ENCODE measurements at places on chromosomes 7 and 10.

- peak; percentile 59 for DNase-seq
Observed at GRCh38 chr7:127798023-127798422, 146.0 kb downstream of the SND1 start.

- DNase-seq, result no peak
Observed at GRCh38 chr7:108802650-108803049, 233.0 kb downstream of the DNAJB9 start.

DNA sequence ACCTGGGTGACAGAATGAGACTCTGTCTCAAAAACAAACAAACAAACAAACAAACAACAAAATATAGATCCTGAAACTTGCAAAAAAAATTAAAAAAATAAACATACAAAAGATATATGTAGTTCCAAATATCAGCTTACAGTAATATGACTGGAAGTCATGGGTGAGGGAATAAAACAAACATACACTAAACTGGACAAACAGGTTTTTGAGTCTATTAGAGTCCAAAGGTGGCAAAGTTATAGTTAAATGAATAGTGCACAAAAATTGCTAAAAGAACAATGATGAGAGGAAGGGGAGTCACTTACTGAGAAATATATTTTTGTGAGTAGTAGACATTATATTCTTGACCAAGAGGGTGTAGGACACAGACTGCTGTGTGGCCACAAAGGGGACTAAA lies 16.7 kb upstream of the RSBN1L start:
- DNase-seq, result no peak

GRCh38 chr7:151150388-151150787 lies 17.1 kb downstream of the GBX1 start:
- DNase-seq, result no peak

GRCh38 chr7:133070562-133070961 lies 11.3 kb downstream of the CHCHD3 start:
- DNase-seq, result no peak

DNA sequence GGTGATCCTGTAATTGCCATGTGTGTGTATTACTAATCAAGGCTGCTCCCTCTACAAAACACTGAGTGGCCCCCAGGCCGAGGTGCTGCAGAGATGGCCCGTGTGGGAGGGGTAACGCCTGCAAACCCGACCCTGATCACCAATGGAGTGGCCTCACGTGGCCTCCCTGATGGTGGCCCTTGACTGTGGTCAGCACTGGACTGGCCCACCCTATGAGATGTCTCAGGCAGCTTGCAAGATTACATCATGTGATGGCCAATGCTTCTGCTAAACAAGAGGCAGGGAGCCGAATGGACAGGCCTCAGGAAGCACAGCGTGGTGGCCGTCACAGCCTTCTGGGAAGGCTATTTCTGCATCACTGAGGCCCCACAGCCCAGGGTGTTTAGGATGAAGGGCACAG lies 186.4 kb downstream of the MGMT start:
- DNase-seq, result no peak

GRCh38 chr10:125000366-125001312 lies 58.7 kb downstream of the ZRANB1 start:
- no peak for DNase-seq

DNA sequence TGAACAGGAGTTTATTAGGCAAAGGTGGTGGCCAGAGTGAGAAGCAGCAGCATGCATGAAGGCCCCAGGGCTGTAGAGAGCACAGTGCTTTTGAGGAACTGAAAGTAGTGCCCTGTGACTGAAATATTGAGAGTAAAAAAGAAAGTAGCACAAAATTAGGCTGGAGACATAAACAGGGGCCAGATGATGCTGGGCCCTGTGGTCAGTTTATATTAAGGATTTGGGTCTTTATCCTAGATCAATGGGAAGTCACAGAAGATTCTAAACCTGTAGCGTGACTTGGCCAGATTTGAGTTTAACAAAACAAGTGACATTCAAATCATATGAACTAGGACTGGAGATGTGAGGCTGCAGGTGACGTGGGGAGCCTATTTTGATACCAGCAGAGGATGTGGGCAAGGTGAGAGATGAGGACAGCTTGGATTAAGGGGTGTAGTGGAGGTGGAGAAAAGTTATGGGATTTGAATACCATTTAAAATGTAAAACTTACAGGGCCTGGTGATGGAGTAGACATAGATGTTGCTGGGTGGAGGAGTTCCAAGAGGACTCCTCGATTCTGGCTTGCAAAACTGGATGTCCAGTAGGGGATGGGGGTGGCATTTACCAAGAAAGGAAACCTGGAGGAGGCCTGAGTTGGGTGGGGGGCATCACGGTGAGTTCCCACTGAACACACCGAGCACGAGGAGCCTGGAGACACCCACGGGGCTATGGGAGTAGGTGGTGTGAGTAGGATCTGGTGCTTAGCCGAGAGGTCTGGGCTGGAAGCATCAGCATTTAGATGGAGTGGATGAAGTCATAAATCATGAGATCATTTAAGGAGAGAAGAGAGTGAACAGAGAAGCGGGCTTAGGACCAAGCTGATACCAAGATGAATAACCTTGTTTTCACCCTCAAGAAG lies 52.8 kb downstream of the HHEX start:
- peak; percentile 85 for DNase-seq

DNA sequence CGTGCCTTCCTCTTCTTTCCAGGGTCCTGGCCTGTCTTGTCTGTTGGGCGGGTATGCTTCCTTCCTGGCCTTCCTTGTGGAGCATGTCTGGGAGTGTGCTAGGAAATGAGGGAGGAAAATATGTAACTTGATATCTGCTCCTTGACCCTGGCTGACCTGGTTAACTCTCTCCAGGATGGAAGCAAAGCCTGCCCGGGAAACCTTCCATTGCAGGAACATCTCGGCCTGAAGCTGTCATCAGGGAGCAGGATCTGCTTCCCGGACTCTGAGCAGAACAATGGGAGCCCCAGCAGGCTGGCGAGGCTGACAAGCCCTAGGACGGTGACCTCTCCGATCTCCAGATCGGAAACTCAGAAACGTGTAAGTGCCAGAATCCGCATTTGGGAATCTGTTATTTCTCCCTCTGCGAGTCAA lies 340.3 kb downstream of the FRMD4A start:
- DNase-seq, result no peak

DNA sequence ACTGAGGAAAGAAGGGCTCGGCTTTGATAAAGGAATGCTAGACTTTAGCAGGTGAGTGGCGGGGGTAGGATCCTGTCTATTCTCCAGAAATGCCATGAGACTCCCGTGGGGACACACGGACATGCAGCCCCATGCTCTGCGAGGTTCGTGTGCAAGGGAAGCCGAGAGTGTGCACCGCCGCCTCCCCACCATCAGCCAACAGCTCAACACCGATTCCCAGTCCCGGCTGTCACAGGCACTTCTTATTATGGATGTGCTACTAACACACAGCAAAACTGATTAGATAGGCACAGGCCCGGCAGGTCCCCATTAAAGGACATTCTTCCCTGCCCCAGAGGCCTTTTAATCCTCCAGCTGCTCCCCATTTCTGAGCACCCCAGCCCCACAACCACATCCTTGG lies 154.4 kb downstream of the PRKAG2 start:
- no peak for DNase-seq

- DNase-seq, result no peak
Observed at GRCh38 chr10:123703195-123703790, 37.1 kb downstream of the GPR26 start.

DNA sequence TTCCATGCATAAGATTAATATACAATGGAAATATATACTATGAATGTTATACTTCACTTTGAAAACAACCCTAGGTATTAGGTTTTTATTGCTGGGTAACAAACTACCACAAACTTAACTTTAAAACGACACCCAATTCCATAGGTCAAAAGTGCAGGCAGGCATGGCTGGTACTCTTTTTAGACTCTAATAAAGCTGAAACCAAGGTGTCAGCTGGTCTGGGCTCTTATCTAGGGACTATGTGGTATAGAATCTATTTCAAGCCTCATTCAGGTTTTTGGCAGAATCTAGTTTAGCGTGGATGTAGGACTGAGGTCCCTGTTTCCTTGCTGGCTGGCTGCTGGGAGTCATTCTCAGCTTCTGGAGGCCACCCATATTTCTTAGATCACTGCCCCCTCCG lies 65.0 kb upstream of the TMEM168 start:
- DNase-seq, result no peak

GRCh38 chr10:15262036-15262713 lies 93.7 kb upstream of the NMT2 start:
- no peak for DNase-seq

DNA sequence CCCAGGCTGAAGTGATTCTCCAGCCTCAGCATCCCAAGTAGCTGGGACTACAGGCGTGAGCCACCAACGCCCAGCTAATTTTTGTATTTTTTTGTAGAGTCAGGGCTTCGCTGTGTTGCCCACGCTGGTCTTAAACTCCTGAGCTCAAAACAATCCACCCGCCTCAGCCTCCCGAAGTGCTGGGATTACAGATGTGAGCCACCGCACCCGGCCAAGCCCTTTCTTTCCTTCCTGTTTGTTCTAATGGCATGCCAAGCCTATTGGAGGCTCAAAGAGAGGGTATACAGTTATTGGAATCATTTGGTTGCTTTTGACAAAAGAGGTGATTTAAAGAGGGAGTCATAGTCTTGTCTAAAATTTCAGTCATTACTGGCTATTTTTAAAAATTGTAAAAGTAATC lies 46.0 kb upstream of the TRIM8 start:
- DNase-seq, result no peak

DNA sequence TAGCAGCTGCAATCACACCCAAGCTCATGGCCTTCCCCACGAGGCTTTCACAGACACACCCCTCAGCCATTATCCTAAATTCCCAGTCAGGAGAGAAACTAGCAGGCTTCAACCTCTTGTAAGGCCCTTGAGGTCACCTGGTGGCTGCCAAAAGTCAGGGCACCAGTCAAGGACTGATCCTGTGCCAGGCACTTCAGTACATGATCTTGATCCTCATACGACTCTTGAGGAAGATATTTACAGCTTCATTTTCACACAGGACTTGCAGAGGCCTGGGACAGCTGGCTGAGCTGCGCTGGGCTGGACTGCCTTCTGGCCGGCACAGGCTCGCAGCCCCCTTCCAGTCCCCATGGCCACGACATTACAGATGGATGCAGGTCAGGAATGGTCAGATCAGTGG lies 8.8 kb downstream of the PDAP1 start:
- no peak for DNase-seq

- DNase-seq, result no peak
Observed at GRCh38 chr7:155032978-155033377, 30.1 kb upstream of the PAXIP1 start.

- peak; percentile 20 for DNase-seq
Observed at GRCh38 chr10:3948843-3949242, 163.8 kb upstream of the KLF6 start.

- no peak for DNase-seq
Observed at GRCh38 chr7:9022456-9022855, 589.0 kb downstream of the NXPH1 start.

DNA sequence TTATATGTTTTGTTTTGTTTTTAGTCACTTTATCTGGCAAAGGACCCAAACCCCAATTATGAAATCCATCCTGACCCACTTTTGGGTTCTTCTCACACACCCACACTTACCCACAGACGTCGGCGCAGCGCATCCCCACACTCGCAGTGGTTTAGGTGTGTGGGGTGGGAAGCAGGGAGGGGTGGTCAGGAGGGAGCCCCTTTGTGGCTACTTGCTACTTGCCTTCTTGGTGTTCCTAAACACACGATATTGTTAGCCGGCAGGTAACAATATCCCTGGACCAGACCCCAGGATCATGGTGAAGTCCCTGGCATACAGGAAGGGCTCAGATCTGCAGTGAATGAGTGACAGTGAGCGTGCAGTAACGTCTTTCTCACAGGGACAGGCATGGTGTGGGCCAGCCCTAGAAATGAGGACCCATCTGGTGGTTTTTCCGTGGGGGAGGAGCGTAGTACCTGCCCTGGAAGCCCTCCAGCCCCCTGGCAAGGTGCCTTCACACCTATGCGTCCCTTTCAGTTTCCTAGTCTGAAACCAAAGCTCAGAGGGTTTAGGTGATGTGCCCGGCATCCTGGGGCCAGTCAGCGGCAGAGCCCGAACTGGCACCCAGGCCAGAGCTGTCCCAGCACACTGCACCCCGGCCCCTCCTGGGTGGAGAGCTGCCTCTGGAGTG lies 4.4 kb downstream of the SPOCK2 start:
- no peak for DNase-seq

DNA sequence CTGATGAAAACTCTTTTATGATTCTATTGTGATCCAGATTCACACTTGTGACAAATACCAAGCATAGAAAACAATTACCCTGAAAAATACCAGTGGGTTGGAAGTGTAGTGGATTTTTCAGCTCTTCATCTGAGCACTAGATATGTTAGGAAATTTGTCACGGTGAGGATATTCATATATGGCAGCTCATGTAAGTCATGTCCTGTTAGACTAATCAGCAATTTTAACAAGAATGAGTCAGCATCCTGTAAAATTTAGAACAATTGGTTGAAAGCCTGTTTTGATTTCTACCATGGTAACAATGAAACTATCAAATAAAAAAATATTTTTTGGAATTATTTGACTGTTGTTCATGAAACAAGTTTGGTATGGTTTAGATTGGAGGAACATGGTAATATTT lies 334.3 kb downstream of the CACNA2D1 start:
- DNase-seq, result no peak

- DNase-seq, result no peak
Observed at GRCh38 chr10:110105873-110106272, 98.1 kb downstream of the ADD3 start.

- peak; percentile 86 for DNase-seq
Observed at GRCh38 chr10:14742815-14743214, 31.9 kb downstream of the FAM107B start.

GRCh38 chr7:4667776-4668509 lies 14.2 kb upstream of the FOXK1 start:
- DNase-seq, result no peak

GRCh38 chr10:26879744-26880143 lies 19.0 kb upstream of the ABI1 start:
- no peak for DNase-seq

DNA sequence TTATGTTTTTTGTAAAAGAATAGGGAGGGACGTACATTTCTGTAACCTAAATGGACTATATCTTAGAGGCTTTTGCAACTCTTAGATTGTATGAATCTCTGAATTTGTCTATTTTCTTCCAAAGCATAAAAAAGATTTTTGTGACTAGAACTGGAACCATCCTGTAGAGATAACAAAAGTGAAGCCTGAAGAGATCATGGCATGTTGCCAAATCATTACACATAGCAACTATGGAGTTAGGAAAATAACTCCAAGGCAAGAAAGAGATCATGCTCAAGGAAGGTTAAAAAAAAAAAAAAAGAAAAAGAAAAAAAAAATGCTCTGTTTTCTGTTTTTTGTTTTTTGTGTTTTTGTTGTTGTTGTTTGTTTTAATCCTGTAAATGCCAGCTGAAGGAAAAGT lies 567.7 kb upstream of the ZWINT start:
- no peak for DNase-seq

All from MV-4-11 (cell line).